ENCODE measurements at places on chromosomes 4 and X.

DNA sequence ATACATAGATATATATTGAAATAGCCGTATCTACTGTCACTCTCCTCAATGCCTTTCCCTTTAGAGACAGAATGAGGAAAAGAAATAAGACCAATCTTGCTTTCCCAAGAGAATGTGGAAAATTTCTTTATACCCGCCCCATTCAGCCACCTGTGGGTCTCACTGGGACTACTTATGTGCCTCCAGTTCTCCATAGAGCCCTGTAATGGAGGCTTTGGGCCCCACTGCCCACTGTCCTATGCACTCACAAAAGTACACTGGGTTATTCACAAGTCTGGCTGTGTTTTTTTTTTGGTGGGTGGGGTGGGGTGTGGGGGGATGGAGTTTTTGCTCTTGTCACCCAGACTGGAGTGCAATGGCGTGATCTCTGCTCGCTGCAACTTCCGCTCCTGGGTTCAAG is 70.4 kb upstream of the ELOVL6 start:
- ATAC-seq: no peak

- ATAC-seq: no peak
Measured at GRCh38 chr4:127523369-127523768, 109.4 kb upstream of the INTU start.

- ATAC-seq: no peak
Measured at GRCh38 chr4:26701786-26702227, 117.9 kb downstream of the TBC1D19 start.

DNA sequence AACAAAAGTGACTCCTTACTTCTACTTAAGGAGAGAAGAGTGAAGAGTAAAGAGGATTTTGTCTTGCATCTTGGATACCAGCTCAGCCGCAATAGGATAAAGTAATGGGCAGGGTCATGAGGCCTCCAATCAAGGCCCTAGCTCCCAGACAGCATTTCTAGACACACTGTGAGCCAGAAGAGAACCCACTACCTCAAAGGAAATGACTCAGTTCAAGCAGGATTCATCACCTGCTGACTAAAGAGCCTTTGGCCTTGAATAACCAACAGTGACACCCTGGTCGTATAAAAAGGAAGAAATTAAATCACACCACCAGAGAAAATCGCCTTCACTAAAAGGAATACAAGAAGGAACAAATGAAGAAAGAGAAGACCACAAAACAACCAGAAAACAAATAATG is 416.1 kb downstream of the PCDH18 start:
- no peak for ATAC-seq

GRCh38 chr4:56450342-56450741 is 14.3 kb downstream of the PAICS start:
- ATAC-seq: no peak

GRCh38 chr4:127082986-127083385 is 549.8 kb upstream of the INTU start:
- no peak for ATAC-seq

Data from activated CD4-positive, CD25-positive, alpha-beta regulatory T cell treated with anti-CD3 and anti-CD28 coated beads, Interleukin-2, amount 50 U/mL, for 24 hours (primary cell).